Endothelial cell of umbilical vein (primary cell): ENCODE measurements at places on chromosomes 7 and 10. TPM values are rescaled to one million over a fixed set of nuclear protein-coding genes. Genes with fewer than 3 reads are reported as not detected.
A peak's percentile ranks its signal among the peaks of the same experiment; 100 is the strongest.

The CALHM3 gene
- total RNA-seq: not detected in 2 replicates

The CALML5 gene
- total RNA-seq: not detected in 2 replicates

The SLC29A4 gene
- total RNA-seq: 5.2 and 6.4 TPM in 2 replicates

The UCN3 gene
- total RNA-seq: not detected in 2 replicates

DNA sequence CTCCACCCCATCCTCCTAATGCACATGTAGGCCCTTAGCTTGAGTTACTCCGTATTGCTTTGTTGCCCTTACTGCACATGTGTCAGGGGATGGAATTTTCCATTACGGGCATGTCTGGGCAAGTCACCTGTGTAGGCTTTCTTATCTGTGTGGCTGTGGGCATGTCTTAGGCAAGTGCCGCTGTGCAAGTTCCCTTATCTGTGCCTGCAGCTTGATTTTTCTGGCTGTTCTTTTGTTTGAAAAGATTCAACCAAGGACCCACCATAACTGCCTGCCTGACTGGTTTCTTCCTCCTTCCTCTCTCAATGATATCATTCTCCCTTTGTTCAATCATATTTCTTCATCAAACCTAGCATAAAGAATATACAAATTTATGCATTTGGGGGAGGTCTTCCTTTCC lies 88.5 kb downstream of the AKR1D1 start:
- no peak for DNase-seq

- DNase-seq: no peak
Observed at GRCh38 chr7:8778459-8778858, 345.1 kb downstream of the NXPH1 start.

DNA sequence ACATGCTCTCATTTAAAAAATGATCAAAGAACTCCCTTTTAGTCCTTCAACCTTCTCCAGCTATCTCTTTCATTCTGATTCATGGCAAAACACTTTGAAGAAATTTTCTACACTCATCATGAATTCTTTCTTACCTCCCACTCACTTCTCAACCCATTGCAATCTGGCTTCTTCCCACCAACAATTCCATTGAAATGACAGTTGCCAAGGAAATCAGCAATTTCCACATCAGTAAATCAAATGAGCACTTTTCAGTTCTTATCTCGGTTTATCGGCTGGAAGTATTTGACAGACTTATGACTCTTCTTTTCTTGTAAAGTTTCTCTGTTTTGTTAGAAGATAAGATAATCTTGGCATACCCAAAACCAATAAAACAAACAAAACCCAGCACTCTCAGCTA lies 99.1 kb upstream of the CACNA2D1 start:
- peak; percentile 77 for DNase-seq

GRCh38 chr10:71081912-71082311 lies 130.5 kb upstream of the UNC5B start:
- DNase-seq: no peak

DNA sequence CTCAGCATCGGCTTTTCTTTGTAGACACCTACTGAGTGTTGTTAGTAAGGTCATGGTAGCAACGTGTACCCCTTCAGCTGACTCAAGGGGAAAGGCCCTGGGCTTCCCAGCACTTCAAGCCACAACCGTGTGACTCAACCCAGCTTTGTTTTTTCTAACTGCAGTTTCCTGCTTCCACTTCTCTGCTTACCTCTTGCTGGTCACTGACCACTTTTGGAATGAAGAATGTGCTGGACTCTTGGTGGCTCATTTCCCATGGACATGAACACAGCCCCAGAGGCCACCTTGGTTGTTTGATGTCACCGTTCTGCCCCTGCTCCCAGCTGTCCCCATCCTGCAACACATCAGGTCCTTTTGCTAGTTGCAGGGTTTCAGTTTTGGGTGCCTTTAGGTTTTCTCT lies 69.5 kb upstream of the ZNF438 start:
- peak; percentile 77 for DNase-seq

DNA sequence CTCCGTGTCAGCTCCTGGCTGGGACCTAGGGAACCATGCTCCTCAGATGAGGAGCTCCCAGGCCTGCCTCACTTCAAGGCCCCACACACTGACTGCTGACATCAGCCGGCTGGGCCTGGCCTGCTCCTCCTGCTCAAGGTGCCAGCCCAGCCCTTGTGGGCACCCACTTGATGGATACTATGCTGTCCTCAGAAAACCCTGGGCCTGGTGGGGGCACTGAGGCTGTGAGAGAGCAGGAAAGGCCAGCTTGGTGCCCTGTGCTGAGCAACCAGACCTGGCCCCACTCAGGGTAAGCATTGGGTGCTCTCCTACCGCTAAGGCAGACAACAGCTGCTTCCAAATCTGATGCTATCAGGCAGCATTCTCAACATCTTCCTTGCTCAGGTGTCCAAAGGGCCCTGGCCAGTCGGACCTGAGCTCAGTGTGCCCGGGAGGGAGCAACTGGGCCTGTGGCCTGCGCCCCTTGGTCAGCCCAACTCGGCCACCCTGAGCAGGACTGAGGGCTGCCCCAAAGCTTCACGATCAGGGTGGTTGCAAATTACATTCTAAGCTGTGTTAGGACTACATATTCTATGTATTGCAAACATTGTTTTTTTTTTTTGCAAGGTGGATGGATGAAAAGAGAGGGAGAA lies 21.9 kb upstream of the ANTXRL start:
- no peak for DNase-seq

DNA sequence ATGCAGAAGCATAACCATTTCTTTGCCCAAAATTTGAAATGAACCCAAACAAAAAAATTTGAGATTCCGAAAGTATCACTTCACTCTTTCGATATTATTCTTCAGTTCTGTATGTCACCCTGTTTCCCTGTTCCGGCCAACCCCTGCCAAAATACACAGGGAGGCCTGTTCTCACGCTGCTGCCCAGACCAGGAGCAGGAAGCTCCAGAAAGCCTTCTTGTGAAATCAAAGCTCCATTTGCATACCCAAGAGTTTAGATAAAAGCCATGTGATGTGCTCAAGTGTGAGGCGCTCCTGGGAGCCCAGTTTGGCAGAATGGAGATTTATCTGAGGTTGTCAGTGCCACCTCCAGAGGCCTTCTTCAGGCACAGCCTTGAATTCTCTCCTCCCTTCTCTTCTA lies 236.2 kb downstream of the FGFR2 start:
- DNase-seq: no peak

DNA sequence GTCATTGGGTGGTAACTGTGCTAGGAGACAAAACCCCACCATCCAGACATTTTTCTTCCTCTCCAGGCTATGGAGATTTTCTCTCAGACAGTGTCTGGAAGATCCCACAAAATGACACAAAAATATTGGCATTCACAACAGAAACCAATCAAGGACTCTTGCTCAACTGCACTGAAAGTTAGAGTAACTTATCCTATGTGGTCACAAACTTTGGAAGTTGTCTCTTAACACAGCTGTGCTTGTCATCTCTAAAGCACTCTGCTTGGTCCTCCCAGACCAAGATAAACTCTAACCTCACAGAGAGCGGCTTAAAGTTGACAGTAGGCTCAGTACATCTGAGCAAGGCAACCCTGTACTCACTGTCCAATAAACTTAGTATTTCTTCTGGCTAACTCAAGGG lies 74.9 kb downstream of the AKR1C4 start:
- DNase-seq: no peak

GRCh38 chr7:139182363-139182762 lies 48.7 kb upstream of the UBN2 start:
- no peak for DNase-seq

GRCh38 chr10:114518401-114519305 lies 114.4 kb upstream of the AFAP1L2 start:
- DNase-seq: no peak

DNA sequence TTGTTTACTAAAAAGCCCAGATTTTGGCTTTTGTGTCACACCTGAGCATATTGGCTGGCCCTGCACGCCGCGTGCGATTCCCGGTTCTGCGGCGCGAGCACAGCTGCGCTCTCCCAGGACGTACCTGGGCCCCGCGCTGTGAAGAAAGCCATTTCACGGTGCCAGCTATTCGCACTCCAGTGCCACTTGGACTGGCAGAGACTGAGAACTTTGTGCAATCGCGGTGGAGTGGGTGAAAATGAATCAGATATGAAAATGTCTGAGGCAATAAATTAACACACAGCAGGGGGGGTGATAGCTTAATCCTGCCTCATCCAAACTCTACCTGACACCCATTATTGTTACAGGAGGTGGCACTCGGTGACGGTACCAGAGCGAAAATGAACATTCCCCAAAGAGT lies 330.1 kb upstream of the MGMT start:
- DNase-seq: no peak

GRCh38 chr7:25787336-25787735 lies 364.7 kb upstream of the NFE2L3 start:
- DNase-seq: no peak
